ENCODE measurements at places on chromosomes 7 and 10. TPM values are rescaled to one million over a fixed set of nuclear protein-coding genes. Genes with fewer than 3 reads are reported as not detected.

IMPDH1 gene
- total RNA-seq = 110 TPM

PLXDC2 gene
- 1.1 TPM for total RNA-seq

EPHA1 gene
- 0.07 TPM for total RNA-seq

WIPF3 gene
- not detected for total RNA-seq

PPP1R3C gene
- not detected for total RNA-seq

AKR1C4 gene
- not detected for total RNA-seq

SCD gene
- total RNA-seq = 238 TPM

MBL2 gene
- not detected for total RNA-seq

VPS41 gene
- total RNA-seq = 24.5 TPM

SPAM1 gene
- not detected for total RNA-seq

FANK1 gene
- 1.9 TPM for total RNA-seq

ANKRD7 gene
- total RNA-seq = 0.49 TPM

PNLIPRP2 gene
- not detected for total RNA-seq

GPC2 gene
- total RNA-seq = 0.89 TPM

VSTM4 gene
- 0.40 TPM for total RNA-seq

DGKI gene
- total RNA-seq = 0.20 TPM

BAG3 gene
- 54.5 TPM for total RNA-seq

PCDH15 gene
- not detected for total RNA-seq

TBATA gene
- not detected for total RNA-seq

RHEB gene
- total RNA-seq = 121 TPM

TFEC gene
- total RNA-seq = 8.3 TPM

SFTPA2 gene
- total RNA-seq = not detected

SCIN gene
- total RNA-seq = 0.13 TPM

RASA4B gene
- 4.6 TPM for total RNA-seq

CUBN gene
- 6.8 TPM for total RNA-seq

OR2A1 gene
- not detected for total RNA-seq

PIP gene
- total RNA-seq = not detected

ARHGEF5 gene
- total RNA-seq = 0.53 TPM

MYL10 gene
- total RNA-seq = not detected

ITPRID1 gene
- total RNA-seq = not detected

LRMDA gene
- 13.7 TPM for total RNA-seq

GIMAP7 gene
- 20.4 TPM for total RNA-seq

ALOX5 gene
- not detected for total RNA-seq

BICC1 gene
- total RNA-seq = not detected

CC2D2B gene
- not detected for total RNA-seq

GPR15LG gene
- not detected for total RNA-seq

PGAM2 gene
- not detected for total RNA-seq

ANKRD1 gene
- total RNA-seq = 785 TPM

TCAF2 gene
- total RNA-seq = 16.5 TPM
